CD4-positive, alpha-beta T cell treated with Interleukin-4 for 1 hour (primary cell): ENCODE measurements at places on chromosomes 1 and 21.

- DNase-seq, result no peak
Measured at GRCh38 chr1:94118471-94118870, 2.5 kb downstream of the ABCA4 start.

GRCh38 chr1:206634365-206635079, 814 bp upstream of the DYRK3 start:
- peak; percentile 75 for DNase-seq

- no peak for DNase-seq
Measured at GRCh38 chr1:100862591-100862990, 32.1 kb downstream of the EXTL2 start.

- DNase-seq, result no peak
Measured at GRCh38 chr21:19321688-19322087, 918.1 kb upstream of the TMPRSS15 start.

- DNase-seq, result no peak
Measured at GRCh38 chr21:24941316-24942185, 665.7 kb downstream of the MRPL39 start.

DNA sequence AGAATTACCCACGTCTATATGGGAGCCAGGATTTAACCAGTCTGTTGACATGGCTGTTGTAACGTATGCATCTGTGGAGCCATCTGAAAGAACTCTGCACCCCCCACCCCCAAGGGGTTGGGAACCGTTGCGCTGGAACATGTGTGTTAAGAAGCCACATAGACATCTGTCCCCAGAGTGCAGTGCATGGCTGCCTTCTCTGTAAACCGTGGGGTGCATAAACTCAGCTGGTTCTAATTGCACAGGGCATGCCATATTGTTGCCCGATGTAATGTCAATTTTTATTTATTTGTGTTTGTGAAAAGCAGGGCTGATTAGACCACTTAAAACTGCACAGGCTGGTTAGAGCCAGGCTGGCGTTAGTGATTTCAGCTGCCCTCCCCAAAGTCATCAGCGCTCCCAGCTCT, 70.1 kb upstream of the ROR1 start:
- DNase-seq, result no peak

DNA sequence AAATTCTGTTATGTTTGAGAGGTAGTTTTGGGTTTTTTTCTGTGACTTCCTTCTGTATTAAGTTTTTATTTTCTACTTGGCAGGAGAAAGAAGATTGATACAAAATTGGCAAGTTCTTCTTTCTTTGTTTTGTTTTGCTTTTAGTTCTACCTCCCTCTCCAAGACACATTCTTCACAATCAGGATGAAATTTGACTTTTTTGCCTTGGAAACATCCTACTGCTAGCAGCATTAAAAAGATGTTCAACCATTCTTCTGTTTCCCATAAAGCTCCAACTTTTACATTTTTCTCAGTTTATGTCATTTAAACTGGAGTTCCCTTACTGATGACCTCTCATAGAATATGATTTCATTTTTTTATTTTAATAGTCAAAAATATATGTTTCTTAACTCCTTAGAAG, 234.8 kb downstream of the NCAM2 start:
- DNase-seq, result no peak

GRCh38 chr1:204426035-204426436, 14.4 kb upstream of the PPP1R15B start:
- DNase-seq, result no peak

DNA sequence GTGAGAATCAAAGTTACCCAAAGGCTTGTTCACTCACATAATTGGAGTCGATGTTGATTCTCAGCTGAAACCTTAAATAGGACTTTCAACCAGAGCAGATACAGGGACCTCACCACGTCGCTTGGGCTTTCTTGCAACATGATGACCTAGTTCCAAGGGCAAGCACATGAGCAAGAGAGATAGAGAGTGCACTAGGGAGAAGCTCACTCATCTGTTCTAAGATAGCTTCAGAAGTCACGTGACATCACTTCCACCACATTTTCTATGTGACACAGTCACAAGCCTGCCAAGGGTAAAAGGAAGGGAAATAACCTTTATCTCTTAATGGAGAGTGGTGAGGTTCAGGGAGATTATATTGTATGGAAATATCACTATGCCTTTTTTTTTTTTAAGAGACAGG, 470.1 kb upstream of the PLXNA2 start:
- DNase-seq, result no peak
